GM04503 (cell line): ENCODE measurements at places on chromosomes 7 and 10.

GRCh38 chr10:17427201-17427600, 27.2 kb downstream of the ST8SIA6 start:
- DNase-seq = no peak

- no peak for DNase-seq
Measured at GRCh38 chr10:110512461-110513187, 14.9 kb downstream of the DUSP5 start.

- no peak for DNase-seq
Measured at GRCh38 chr7:13802651-13803050, 186.8 kb downstream of the ETV1 start.

- peak; percentile 17 for DNase-seq
Measured at GRCh38 chr7:121401896-121402295, 5.8 kb upstream of the FAM3C start.

- DNase-seq = no peak
Measured at GRCh38 chr7:26292768-26293560, 1.3 kb downstream of the SNX10 start.

DNA sequence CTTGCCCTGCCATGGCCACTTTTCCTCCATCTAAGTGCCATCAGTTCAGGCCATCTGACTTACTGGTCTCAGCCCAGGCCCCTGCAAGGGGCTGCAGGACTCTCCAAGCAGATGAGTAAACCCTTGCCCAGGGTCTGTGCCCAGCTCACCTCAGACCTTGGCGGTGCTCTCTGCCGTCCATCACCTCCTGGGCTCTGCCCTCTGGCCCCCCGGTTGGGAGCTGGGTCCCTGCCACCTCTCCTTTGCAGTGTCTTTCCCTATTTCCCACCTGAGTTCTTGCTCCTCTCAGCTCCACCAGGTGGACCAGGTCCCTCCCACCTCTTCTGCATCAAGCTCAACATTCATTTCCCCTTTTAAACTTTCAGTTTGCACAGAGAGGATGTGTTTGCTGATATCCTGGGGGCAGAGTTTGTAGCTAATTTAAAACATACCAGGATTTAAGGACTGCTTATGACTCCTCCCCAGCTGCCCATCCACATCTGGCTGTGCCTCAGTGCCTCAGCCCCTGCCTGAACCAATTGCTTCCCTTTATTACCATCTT, 135.5 kb downstream of the SLIT1 start:
- DNase-seq = no peak

- DNase-seq = no peak
Measured at GRCh38 chr7:131488361-131488760, 68.1 kb downstream of the PODXL start.

DNA sequence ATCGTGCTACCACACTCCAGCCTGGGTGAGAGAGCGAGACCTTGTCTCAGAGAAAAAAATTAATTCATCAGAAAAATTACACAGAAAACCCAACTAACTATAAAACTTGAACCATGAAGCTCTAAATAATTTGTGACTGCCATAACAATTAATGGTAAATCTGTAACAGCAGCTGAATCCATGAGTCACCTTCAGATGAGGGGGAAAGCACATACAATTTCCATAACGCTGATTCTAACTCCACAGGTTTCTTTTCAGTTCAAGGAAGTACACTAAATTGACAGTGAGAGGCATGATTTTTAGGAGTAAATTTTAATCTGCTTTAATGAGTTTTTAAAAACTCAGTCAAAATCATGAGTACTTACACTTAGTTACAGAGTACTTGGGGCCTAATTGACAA, 120.1 kb upstream of the NOBOX start:
- no peak for DNase-seq

- DNase-seq = no peak
Measured at GRCh38 chr10:97463363-97464132, 17.6 kb downstream of the ZDHHC16 start.
